Esophagus squamous epithelium (tissue), 5 donors: ENCODE measurements at places on chromosomes 4 and X.
A peak's percentile ranks its signal among the peaks of the same experiment; 100 is the strongest.

DNA sequence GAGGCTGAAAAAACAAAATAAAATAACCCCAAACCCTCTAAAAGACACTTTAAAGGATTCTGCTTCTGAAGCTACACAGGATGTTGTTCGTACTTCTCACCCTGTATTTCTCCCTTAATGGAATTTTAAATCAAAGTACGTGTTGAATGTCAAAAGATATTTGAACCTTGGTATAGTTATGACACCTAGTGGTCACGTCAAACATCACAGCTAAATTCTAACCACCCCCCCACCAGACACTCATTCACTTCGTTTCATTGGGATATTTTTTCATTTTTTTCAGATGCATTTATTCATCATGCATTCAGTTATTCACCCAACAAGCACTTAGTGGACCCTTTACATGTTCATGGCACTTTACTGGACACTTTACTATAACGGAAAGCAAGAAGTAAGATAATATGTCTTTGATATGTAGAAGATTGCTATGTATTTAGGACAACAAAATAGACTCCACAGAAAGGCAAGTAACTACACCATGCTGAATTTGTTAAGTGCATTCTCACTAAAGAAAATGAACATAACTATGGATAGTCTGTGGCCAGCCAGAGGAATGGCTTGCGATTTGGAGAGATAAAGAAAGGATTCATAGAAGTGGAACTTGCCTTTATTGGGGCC, 62.5 kb upstream of the GPR174 start:
- DNase-seq, result no peak

GRCh38 chr4:129950217-129950616, 854.3 kb downstream of the C4orf33 start:
- no peak for DNase-seq

DNA sequence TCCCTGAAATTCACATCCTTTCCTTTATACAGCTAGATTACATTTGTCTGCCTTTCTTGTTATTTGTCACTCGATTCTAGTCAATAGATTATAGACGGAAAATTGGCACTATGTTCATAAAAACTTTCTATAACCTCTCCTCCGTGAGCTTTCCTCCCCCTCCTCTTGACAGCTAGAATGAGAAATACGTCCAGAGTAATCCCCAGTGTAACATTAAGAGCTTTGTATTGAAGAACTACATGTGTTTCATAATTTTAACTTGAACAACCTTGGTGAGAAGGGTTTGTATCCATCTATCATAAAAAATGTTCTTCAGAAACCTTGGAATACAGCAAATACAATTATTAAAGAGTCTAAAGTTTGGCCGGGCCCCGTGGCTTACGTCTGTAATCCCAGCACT, 1707.4 kb downstream of the PCDH7 start:
- no peak for DNase-seq

GRCh38 chr4:172898715-172899114, 269.9 kb upstream of the GALNT7 start:
- no peak for DNase-seq

DNA sequence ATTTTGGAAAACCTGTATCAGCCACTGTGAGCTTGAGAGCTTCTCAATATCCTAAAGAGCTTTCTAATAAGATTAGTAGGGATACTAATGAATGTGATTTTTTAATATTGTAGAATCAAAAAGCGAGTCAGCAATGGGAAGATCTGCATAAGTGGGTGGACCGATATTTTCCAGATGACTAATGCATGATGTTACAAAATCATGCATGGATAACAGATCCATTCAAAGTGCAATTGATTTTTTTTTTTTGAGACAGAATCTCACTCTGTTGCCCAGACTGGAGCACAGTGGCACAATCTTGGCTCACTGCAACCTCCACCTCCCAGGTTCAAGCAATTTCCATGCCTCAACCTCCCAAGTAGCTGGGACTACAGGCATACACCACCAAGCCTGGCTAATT, 7.3 kb upstream of the CLDN2 start:
- no peak for DNase-seq

- DNase-seq, result peak; percentile 2
Measured at GRCh38 chr4:140296335-140297220, 76.9 kb upstream of the SCOC start.

DNA sequence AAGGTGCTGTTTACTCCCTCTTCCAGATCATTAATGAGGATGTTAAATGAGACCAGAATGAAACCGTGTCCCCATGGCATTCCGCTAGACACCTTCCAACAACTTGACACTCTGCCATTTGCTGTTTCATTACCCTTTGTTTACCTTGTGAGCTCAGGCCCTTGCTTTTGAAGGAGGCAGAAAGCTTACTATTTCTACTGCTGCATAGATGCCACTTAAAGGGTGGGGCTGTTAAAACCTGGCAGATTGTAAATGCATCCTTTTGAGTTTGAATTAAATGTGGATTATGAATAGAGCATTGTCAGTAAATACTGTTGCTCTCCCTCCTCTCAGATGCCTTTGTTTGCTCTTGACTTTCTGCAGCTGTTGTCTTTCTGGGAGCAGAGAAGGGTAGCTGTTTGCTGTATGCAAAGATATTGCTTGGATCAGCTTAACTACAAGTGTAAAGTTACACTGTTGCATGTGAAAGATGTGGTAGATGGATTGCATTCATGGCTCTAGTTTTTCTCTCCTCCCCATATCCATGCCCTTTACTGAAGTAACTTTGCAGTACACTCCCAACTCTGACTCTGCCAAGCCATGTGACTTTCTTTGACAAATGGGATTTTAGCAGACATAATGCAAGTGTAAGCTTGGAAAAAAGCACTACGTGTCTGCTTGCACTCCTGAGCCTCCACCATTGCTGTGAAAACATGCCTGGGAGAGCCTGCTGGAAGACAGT, 75.0 kb upstream of the DHX15 start:
- no peak for DNase-seq

DNA sequence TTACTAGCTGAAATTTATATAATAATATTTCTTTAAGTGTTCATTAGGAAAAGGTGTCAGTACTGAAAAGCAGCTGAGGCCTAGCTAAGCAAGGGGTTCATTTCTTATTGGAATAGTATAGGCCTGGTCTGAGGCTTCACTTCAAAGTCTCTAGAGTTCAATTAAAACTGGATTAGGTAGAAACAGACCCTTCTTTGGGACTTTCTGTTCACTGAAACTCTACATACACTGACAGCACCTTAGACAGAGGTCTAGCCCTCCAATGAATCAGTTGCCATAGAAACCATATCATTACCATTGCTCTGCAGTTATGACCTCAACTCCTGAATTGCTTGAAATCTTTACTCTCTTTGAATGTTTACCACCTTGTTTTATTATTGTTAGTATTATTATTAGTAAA, 86.4 kb upstream of the MAB21L2 start:
- no peak for DNase-seq

DNA sequence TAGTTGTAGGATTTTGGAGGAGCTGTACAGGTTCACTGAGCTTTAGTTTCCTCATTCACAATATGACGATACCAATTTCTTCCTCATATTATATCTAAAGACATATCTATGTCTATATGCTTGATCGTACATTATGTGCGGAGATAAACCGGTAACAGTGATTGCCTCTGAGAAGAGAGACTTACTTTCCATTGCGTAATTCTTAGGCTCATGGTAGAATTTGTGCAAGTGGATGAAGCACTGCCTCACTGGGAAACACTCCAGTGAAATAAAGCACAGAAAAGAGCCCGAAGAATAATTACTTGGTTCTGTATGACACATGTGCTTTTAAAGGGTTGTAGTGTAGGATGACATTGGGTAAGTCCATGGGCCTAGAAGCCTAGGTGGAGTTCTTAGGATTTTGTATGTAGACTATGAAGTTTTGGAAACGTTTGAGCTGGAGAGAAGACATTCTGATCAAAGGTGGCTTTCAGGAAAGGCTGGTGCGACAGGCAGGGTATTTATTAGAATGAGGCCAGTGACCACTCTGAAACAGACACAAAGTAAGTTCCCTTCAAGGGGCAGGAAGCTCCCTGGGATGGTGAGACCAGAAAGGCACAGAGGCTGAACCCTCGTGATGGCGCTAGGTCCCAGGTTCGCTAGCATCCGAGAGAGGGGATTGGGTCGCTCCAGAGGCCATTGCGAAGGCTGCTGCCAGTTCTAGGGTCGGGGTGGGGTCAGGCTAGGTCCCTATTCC, 649 bp upstream of the VBP1 start:
- DNase-seq, result no peak

GRCh38 chrX:48956728-48957414, 536 bp downstream of the OTUD5 start:
- DNase-seq, result no peak

DNA sequence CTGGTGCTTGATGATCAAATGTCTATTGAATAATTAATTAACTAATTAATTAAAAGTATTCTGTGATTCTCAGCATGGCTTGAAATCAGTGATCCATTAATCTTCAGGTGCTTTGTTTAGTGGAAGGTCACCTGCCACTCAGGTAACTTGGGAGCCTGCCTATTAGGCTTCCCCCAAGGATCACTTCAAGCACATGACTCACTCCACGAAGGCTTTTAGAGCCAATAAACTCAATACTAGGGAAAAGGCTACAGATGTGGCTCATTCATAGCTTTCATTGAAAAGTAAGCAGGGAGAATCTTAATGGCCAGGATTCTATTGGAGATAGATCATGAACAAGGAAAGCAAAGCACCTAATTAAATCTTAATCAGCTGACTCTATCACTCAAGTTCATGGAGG, 21.3 kb downstream of the AREG start:
- DNase-seq, result no peak

GRCh38 chr4:83905952-83906351, 370.0 kb downstream of the GPAT3 start:
- no peak for DNase-seq

DNA sequence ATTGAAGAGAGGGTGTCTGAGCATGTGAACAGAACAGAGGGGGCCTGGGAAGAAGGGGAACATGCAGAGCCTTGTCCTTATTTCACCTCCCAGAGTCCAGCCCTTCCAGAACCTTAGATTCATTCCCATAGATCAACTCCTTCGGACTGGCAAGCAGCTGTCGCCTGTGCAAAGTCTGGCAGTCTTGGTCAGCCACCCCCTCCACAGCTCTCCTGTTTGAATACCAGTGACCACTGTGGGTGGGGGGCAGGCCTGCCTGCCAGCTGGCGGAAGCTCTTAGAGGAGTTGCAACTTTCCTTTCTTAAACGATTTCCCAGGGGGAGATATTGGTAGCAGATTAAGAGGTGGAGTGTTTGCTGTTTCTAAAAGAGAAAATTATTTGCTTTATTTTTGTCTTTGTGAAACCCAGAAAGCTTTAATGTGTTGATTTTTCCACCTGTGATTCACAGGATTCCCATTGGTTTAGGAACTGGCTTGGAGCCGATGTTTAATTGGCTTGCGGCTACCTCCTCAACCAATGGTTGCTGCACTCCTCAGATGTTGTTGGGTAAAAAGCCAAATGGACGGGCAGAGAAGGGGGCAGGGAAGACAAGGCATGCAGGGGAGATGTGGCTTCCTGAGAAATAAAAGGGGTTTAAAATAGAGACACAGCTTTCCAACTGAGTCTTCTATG, 62.2 kb upstream of the PRPS1 start:
- no peak for DNase-seq

DNA sequence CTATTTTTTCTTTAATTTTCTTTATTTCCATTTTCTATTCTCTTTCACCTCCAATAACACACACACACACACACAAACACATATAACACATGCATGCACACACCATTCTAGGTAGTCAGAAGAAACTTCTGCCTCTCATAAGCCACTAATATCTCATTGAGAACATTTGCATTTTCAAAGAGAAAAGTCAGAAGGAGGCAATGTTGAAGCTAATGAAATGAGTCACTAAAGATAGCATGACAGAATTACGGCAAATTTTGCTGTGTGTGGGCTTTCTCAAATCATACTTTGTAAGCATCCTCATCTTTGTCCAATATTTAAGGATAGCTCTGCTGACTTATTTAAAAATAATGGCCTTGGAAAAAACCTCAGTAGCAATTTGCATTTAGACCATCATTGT, 291.3 kb downstream of the GUCY2F start:
- DNase-seq, result no peak

GRCh38 chrX:84216406-84216805, 28.4 kb upstream of the RPS6KA6 start:
- DNase-seq, result no peak

DNA sequence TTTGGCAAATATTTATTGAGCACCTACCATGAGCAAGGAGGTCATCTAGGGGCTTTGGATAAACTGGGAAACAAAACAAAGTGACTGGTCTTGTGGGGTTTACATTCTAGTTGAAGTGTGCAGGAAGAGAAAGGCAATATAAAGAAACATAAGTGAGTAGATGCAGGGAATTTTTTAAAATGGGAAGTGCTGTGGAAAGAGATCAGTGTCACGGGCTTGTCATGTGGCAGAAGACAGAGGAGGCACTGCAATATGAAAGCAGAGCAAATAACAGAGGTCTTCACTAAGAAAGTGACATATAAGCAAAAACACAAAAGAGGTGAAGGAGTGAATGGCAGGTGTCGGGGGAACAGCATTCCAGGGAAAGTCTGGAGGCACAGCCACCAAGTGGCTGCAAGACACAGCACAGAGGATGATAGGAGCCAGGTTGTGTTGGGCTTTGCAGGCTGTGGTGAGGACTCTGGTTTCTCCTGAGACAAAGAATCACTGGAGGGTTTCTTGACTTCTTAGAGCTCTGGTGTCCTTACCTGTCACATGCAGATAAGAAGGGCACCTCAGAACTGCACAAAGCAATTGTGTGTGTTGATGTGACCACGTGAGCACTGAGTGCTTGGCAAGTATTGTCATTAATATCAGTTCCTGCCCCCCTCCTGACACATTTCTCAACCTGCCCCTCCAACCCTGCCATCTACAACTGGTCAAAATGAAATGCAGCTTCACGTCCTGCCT, 143.5 kb downstream of the TSPAN5 start:
- DNase-seq, result no peak

DNA sequence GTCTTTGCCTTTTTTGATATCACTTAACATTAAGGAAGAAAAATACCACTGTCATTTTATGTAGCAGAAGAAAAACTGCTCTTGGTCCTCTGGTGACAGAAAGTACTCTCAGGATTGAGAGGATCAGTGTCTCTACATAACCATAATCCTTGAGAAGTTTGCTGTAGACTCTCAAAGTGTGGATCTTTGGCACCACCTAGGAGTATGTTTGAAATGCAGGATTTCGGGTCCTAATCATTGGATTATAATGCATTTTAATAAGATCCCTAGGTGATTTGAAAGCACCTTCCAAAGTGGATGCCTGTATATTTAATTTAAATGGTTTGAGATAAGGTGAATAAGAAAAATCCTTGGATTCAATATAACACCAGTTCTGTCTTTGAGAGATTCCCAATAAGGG, 23.2 kb downstream of the MOB1B start:
- DNase-seq, result no peak

- no peak for DNase-seq
Measured at GRCh38 chr4:8316251-8316771, 46.8 kb downstream of the HTRA3 start.

- DNase-seq, result no peak
Measured at GRCh38 chrX:134880866-134881265, 109.9 kb upstream of the SMIM10 start.
